ENCODE measurements at places on chromosomes 2 and 18.
A peak's percentile ranks its signal among the peaks of the same experiment; 100 is the strongest.

GRCh38 chr2:219058541-219059374 is 2.0 kb downstream of the IHH start:
- DNase-seq = peak; percentile 39

DNA sequence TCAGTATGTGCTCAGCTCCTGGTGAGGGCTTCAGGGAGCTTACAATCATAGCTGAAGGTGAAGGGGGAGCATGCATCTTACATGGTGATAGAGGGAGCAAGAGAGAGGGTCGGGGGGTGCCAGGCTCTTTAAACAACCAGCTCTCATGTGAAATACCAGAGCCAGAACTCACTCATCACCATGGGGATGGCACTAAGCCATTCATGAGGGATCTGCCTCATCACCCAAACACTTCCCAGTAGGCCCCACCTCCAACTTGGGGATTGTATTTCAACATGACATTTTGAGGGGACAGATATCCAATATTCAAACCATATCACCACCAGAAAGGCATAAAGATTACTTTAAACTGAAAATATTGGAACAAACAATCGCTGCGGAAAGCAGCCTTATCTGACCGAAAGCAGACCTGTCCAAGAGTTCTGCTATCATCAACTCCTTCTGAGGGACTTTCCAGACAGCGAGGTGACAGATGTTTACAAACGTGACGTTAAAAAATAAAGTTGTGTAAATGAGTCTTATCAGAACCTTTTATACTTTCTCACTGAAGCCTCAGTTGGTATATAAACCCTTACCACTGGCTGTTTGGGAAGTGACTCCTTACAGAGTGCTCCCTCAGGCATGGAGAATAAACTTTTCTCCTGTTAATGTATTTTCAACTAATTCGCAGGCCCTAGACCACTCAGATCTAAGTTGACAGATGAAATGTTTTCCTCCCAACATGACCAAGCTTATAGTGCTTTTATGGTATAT is 35.5 kb upstream of the PTH2R start:
- DNase-seq = peak; percentile 23

GRCh38 chr18:56282234-56283104 is 355.9 kb downstream of the TXNL1 start:
- DNase-seq = no peak

- DNase-seq = peak; percentile 47
Measured at GRCh38 chr2:189142893-189143759, 36.4 kb downstream of the COL5A2 start.

- no peak for DNase-seq
Measured at GRCh38 chr2:125004106-125004800, 979.2 kb downstream of the CNTNAP5 start.

- peak; percentile 92 for DNase-seq
Measured at GRCh38 chr2:168515502-168515901, 59.4 kb downstream of the CERS6 start.

DNA sequence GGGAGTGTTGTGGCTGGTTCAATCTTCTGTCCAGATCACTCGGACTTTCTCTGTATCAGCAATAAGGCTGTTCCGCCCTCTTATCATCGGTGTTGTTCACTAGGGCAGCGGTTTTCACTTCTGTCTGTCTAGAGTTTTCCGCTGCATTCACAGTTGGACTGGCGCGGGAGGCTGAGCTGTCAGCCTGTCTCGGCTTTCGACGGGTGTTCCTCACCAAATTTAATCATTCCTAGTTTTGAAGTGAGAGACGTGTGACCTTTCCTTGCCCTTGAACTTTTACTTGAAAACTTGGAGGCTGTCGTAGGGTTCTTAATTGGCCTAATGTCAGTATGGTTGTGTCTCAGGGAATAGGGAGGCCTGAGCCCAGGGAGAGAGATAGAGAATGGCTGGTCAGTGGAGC is 108.3 kb downstream of the NFATC1 start:
- no peak for DNase-seq

- DNase-seq = peak; percentile 31
Measured at GRCh38 chr2:209208211-209208610, 215.6 kb upstream of the MAP2 start.

DNA sequence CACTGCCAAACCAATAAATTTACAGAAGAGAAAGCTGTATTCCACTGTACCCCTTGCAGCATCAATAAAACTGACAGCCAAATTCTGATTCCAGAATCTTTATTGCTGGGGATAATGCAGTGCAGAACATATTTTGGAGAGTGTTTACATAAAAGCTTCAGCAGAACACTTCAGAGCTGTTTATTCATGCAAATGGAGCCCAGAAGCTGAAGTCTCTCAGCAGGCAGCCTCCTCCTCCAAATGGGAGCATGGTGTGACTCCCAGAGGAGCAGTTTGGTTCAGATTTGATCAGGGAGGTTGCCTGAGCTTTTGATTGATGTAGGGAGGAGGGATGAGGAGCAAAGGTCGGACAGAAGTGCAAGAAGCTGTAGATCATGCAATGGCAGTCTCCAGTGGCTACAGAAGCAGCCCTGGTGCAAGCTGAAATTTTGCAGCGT is 22.4 kb downstream of the LHCGR start:
- no peak for DNase-seq

DNA sequence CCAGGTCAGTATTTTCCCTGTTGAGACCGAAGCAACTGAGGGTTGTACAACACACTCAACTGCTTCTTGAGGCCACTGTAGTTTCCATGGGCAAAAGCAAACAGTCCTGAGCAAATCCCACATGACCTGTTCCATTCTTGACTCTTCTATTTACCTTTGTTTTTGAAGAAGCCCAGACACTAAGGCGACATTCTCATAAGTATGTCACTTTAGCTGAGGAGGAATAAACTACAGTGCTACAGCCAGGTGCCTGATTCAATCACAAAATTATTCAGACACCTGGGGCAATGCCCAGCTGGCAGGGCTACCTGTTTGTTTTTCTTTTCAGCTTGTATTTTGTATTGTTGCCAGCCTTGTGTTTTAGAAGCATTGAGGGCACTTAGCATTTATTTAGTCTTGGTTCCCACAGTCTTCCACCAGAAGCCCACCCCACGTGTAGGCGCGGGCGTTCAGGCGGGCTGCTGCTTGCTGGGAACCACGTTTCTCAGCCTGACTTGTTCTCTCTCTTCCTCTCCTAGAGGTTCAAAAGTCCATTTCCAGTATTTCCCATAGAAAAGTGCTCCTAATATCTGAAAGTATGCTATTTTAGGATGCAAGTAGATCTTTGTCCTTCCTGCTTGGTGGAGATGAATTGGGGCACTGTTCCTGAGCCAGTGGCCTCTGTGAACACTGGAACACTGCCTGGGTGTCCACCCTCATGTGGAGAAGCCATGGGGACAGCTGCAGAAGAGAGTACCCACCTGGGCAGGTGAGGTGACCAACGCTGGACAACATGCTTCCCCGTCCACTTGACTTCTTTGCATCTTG is 99.0 kb upstream of the COPS8 start:
- DNase-seq = no peak

- DNase-seq = no peak
Measured at GRCh38 chr18:65954372-65954771, 203.6 kb downstream of the CDH7 start.

DNA sequence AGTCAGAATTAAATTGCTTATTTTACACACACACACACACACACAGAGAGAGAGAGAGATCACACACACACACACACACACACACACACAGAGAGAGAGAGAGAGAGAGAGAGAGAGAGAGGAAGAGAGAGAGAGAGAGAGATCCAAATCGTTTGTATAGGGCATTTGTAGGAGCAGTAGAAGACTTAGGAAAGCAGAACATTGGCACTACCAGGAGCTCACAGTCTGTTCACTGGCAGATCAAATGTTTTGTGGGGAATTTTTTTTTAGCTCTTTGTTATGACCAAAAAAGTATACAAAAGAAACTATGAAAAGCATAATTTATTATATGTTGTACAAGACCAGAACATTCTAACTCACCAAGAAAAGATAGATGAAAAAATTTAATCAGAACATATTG is 81.8 kb downstream of the MBD5 start:
- DNase-seq = no peak

DNA sequence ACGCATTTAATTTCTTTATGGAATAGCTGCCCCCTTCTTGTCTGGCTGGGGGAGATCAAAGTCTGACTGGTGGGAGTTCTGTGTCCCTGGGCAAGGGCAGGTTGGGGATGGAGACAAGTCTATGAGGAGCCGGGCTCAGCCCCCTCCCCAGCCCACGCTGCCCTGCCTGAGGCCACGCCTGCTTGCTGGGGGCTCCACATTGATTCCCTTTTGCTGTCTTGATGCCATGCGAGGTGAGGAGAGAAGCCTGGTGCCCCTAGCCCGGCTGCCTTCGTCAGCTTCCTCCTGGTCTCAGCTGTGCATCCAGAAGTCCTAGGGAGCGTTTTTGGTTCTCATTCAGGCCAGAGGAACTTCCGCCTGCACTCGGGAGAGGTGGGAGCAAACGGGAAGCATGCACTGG is 247.9 kb downstream of the NDUFA10 start:
- DNase-seq = no peak

- DNase-seq = no peak
Measured at GRCh38 chr2:33339269-33339668, 137.2 kb upstream of the RASGRP3 start.
